ENCODE measurements at places on chromosomes 12 and 14.
A peak's percentile ranks its signal among the peaks of the same experiment; 100 is the strongest.

- no peak for DNase-seq
Measured at GRCh38 chr14:65106736-65107135, 4.4 kb upstream of the MAX start.

DNA sequence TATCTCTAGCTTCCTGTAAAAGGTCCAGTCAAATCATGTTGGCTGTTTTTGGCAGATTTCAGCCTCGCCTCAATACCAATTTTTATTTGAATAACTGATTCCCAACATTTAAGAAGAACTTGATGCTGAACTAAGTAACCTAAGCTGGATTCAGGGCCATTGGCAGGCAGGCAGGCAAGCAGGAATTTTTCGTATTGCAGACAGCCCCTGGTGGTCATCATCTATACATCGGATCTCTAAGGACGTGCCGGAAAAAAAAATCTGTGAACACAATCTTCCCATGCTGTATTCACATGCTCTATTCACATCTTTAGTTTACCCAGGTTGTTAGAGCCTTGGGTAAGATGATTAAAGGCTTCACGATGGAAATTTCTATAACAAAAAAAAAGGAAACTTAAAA is 7.0 kb downstream of the VCPKMT start:
- no peak for DNase-seq

GRCh38 chr14:94099006-94099405 is 11.5 kb upstream of the IFI27 start:
- no peak for DNase-seq

GRCh38 chr14:39342768-39343167 is 89.5 kb downstream of the FBXO33 start:
- no peak for DNase-seq

- peak; percentile 25 for DNase-seq
Measured at GRCh38 chr12:109873653-109874052, 6.7 kb downstream of the GLTP start.

DNA sequence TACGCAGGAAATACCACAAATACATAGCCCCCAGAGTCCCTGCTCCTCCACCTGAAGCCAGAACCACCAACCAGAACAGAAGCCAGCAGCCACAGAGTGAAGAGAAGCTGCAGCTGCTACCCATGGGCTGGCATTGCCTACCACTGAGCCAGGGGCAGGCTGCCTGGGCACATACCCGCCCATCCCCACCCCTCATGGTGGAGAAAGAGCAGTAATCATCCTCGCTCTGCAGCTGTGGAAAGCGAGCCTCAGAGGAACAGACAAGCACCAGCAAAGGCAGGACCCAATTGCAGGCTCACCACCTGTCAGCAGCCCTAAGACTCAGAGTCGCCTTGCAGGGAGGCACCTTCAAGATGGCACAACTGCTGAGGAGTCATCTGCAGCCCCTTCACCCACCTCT is 11.2 kb upstream of the CD9 start:
- no peak for DNase-seq

DNA sequence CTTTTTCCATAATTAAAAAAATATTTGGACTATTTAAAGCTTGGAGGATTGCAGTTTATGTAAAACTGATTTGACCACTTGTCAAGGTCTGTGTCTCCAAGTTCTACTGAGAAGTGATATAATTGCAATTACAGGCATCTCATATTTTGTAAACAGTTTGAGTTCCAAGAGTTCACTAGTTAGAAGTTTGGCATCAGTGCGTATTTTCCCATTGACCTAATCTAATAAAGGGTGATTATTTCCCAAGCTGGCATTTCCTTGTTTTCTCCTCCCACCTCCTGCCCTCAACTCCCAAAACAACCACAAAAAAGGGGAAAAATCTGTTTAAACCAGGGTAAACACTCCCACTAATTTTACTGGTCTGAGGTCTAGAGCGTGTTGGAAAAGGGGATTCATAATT is 3.0 kb upstream of the MYF6 start:
- DNase-seq: no peak

- DNase-seq: no peak
Measured at GRCh38 chr12:12999271-12999958, 650 bp downstream of the HEBP1 start.

DNA sequence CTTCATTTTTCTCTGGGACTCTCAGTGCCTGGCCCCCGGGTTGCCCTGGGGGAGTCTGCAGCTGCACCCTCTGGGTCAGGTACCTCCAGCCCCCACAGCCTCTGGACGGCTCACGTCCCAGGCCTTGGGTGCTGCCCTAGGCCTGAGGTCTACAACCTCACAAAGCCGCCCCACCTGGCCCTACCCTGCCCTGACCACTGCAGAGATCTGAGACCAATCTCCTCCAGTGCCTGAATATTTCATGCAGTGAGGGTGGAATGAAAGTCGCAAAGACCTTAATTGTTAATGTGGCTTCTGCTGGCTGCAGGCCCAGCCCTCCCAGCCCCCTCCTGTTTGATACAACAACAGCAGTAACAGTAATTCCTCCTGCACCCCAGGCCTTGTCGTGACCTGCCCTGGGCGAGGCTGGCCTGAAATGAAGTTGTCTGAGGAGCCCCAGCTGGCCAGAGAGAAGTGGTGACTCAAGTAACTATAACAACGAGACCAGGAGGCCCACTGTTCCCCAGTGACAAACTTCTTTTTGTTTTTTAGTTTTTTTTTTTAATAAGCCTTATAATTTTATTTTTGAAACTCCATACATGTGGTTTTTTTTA is 8.8 kb upstream of the CCDC85C start:
- DNase-seq: no peak

DNA sequence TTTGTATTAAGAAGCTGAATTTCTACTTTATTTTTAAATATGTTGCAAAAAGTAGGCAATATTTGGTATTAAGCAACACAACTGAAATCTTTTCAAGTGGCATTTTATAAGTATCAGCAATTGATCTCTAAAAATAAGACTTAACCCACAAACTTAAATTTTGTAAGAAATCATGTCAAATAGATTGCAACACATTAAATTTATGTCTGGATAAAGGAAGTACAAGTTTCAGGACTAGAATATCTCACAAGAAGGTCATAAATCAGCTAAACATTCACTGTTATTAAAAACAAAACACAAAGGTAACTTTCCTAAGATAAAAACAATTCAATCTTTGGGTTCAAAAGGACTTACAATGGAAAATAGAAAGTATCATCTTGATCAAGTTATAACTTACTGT is 32.8 kb downstream of the CPNE8 start:
- no peak for DNase-seq

- DNase-seq: no peak
Measured at GRCh38 chr12:67474934-67475620, 173.5 kb upstream of the DYRK2 start.
